ENCODE measurements at places on chromosomes 13 and 19.

DNA sequence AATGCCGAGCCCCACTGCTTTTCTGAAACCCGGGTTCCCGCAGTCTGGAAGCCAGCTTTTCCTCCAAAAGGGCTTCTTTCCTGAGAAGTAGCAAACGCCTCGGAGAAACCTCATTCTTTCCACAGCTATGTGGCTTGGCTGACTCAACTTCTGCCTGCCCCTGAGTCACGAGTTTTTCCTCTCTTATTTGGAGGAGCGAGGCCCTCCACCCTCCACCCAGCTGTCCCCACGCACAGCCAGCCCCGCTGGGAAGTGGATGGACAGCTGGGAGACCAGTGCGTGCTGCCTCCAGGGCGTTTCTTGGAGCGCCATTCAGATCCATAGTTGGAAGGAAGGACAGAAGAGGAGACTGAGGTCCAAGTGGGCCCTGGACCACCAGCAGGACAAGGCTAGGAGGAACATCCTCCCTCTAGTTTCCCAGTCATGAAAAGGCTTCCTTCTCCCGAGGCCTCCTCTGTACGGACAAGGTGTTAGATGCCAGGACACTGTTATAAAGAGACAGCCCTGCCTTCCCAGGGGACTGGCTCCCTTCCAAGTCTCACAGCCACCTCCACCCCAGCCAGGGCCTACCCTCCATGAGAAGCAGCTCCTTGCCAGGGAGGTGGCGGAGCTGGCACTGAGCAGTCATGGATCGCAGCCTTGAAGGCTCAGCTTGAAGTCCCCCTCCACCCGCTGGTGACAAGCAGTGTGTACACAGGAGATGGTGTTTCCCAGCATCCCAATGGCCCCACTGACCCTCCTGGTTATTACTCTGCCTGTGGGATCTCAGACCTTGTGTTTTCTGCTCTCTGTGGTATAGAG, 2.5 kb upstream of the PLEKHF1 start:
- DNase-seq, result no peak

GRCh38 chr13:30334663-30335386, 27.5 kb upstream of the KATNAL1 start:
- peak; percentile 18 for DNase-seq

DNA sequence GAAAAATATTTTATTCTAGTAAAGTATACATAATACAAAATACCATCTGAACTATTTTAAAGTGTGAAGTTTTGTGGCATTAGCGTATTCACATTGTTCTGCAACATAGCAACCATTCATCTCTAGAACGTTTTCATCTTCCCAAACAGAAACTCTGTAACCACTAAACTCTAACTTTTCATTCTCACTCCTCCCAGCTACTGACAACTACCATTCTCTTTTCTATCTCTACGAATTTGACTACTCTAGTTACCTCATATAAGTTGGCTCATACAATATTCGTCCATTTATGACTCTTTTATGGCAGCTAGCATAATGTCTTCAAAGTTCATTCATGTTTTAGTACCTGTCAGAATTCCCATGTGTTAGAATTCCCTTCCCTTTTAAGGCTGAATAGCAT, 150.5 kb upstream of the MIR17HG start:
- DNase-seq, result no peak

DNA sequence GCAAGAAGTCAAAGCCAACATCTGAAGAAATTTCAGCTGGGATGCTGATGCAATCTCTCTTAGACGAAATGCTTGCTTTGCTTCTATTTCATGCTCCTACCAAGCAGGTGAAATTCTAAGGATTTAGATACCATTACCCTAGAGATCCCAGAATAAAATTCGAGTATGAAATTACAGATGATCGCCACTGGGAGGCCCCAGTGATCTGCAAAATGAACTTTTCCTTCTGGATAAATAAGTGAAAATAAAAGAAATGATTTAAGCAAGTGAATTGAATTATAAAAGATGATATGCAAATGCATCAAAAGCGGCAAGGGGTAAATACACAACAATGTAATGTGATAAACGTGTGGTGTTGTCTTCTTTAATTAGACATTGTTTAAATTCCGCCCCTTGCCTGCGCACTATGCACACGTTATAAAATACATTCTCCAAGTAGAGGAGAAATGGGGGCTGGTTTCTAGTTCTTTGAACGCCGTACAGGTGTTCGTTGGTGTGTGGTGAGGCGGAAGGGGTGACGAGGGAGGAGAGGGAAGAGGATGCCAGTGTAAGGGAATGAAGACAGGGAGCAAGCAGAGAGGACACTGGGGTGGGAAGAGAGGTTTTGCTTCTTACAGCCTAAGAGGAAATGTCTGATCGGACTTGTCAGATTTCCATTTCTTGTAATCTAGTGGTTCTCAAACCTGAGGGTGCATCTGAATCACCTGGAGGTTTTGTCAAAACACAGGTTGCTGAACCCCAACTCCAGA, 58.0 kb downstream of the ERCC5 start:
- DNase-seq, result no peak

GRCh38 chr13:51043310-51043709, 67.8 kb downstream of the C13orf42 start:
- DNase-seq, result no peak

DNA sequence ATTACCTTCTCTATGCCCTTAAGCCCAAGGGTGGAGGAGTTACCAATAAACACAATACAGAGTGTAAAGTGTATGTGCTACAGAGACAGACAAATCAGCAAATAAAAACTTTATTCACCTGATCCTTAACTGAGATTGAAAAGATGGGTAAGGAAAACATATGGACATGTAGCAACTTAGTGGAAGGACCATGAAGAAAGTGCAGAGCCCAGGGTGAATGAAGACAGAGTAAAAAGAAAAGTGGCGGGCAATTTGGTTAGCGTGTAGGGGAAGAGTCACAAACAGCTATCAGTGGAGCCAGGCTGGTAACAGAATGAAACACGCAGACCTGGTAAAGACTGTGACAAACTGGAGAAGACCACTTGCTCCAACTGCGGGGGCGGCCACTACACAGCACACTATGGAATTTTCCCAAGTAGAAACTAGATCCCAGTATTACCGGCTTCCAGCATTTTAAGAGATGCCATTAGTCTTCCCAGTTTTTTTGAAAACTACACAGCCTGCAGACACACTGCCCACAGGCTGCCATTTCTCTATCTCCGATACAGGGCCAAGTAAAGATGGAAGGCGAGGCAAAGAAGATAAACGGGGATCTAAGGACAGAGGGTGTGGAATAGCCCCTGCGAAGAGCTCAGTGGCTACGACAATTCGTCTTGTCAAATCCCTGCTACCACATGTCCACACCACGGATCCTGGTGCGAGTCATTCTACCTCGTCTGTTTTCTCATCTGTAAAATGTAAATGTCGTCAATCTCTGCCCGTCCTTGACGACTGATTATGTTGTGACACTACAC, 1.2 kb downstream of the UQCRFS1 start:
- no peak for DNase-seq

DNA sequence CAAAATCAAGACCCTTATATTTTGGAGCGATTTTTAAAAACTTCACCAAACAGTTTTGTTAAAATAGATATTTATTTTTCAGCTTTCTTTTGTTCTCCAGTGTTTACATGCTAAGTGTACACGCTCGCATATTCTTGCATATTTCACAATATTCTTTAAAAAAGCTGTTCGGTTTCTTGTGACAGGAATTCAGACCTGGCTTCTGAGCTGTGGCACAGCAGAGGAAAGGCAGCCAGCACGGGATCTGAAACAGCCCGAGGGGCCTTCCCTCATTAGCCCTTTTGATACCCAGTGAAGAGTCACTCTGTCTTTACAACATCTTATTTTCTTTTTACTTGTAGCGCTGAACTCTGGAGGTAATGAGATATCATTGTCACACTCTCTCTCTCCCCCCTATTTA, 234.0 kb downstream of the B3GLCT start:
- no peak for DNase-seq

DNA sequence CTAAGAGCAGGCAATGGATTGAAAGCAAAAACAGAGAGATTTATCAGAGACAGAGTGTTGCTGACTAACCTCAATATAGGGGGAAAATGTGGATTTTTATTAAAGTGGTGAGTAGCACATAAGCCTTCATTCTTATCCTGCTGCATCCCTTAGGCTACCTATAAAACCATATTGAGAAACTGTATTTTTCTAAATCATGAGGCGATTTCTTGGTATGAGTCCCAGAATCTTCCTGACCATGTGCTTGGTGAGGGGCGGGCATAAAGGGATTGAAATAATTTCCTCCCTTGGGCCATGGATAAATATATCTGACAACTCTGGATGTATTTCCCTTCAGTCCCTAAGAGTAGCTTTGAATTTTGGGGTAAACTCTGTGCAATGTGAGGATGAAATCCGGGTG, 72.8 kb downstream of the EFNB2 start:
- DNase-seq, result no peak

DNA sequence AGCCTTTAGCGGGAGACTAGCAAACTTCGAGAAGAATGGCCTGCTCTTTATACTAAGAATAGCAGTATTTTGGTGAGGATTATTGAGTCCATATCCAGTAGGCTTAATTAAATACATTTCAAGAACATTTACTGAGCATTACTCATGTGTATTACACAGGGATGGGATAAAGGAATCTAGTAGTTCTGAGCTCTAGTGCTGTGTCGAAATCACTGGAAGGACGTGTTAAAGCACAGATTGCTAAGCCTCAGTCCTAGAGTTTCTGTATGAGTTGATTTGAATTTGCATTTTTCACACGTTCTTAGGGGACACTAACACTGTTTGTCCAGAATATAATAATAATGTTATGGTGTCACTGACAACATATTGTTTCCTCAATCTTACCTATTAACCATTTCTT, 9.0 kb downstream of the ZNF302 start:
- no peak for DNase-seq

DNA sequence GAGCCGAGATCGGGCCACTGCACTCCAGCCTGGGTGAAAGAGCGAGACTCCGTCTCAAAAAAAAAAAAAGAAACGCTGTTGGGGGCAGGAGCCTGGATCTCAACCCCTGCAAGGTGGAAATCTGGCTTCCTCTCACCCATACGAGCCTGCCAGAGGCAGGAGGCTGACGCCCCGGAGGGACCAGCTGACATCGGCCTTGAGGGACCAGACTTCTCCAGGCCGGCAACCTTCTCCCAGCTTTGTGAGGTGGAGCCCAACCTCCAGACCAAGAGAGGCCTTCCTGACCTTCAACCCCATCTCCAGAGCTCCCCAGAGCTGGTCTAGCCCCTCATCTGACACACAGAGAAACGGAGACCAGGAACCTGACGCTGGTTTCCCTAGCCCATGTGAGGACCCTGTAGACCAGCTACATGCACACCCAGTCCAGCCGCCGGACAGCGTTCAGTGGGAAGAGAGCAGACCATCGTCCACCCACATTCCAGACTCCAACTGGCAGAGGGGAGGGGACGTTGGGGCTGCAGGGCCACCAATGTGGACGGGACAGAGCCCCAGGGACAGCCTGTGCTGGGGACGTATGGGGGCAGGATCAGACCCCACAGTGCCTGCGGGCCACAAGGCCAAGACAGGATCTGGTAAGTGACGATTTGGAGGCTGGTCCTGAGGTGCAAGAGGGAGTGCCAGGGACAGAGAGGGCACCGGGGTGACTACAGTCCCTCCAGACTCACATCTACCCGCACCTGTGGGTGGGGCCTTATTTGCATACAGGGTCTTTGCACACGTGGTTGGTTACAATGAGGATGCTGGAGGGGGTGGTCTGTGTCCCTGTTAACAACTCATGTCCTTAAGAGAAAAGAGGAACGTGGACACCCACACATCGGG, 11.4 kb downstream of the SBNO2 start:
- no peak for DNase-seq

DNA sequence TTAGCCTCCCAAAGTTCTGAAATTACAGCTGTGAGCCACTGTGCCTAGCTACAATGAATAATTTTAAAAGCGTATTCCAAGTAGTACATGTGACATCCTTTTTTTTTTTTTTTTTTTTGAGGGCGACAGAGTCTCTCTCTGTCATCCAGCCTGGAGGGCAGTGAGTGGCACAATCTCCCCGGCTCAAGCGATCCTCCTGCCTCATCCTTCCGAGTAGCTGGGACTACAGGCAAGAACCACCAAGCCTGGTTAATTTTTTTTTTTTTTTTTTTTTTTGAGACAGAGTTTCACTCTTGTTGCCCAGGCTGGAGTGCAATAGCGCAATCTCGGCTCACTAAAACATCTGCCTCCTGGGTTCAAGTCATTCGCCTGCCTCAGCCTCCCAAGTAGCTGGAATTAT, 3.8 kb upstream of the PRR12 start:
- DNase-seq, result no peak

GRCh38 chr19:38942471-38943181, 11.9 kb downstream of the MRPS12 start:
- no peak for DNase-seq

DNA sequence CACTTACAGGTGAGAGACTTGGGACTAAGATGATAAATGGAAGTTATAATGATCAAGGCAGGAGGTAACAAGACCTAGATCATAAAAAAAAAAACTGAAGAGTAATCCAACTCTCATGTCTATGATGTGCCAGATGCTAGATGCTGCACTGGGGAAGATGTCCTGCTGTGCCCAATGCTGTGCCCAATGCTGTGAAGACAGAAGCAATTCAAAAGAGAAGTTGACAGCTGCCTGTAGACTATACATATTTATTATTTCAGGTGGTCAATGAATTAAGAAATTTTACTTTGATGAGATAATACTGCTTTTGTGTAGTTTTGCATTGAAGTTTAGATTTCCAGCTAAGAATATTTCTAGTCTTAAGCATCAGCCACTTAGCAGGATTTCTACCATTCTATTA, 21.5 kb downstream of the VWA8 start:
- no peak for DNase-seq

DNA sequence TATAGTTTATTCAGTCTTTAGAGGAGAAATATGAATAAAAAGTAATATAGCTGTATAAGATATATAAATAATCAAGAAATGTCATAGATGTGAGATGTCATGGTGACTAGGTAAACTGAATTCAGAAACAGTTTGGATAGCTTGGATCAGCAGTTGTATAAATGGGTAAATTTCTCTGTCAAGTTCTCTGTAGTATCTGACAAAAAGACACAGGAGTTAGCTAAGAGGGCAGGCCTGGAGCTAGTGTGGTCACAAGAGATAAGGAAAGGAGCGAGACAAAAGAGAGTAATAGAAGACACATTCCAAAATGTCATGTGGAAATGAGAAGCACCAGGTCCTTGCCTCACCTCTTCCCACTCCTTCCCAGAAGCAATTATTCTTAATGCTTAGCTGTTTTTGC, 349.0 kb downstream of the LMO7 start:
- DNase-seq, result no peak

- DNase-seq, result no peak
Observed at GRCh38 chr13:111399776-111400538, 79.5 kb downstream of the TEX29 start.

DNA sequence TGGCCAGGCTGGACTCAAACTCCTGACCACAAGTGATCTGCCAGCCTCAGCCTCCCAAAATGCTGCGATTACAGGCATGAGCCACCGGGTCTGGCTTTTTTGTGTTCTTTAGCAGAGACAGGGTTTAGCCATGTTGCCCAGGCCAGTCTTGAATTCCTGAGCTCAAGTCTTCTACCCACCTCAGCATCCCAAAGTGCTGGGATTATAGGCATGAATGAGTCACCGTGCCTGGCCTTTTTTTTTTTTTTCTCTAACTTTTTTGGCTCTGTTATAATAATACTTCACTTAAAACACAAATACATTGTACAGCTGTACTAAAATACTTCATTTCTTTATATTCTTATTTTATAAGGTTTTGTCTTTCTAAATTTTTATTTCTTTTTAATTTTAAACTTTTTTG, 599.5 kb upstream of the PCDH9 start:
- DNase-seq, result no peak
